ENCODE measurements at places on chromosomes 6 and 20.
A peak's percentile ranks its signal among the peaks of the same experiment; 100 is the strongest.

DNA sequence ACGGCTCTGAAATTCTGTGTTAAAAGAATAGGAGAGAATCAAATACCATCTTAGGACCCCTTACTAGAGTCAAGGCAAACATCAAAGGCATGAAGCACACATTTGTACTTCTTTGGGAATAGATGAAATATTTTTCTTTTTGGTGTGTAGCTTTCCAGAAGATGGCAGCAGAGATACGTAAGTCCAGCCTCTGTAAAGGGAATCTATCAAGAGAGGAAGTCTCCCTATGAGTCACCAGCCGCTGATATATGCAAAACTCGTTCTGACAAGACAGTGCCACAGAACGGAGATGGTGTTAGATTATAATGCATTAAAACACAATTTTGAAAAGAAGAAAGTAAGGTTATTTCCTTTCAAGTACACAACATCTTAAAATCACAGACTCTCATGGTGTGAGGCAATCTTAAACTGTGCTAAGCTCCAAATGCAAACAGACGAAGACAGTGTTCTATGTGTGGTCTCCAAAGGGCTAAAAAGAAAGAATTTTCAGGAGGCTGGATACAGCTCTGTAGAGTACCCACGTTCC is 120.0 kb upstream of the AGPAT4 start:
- DNase-seq = peak; percentile 15

DNA sequence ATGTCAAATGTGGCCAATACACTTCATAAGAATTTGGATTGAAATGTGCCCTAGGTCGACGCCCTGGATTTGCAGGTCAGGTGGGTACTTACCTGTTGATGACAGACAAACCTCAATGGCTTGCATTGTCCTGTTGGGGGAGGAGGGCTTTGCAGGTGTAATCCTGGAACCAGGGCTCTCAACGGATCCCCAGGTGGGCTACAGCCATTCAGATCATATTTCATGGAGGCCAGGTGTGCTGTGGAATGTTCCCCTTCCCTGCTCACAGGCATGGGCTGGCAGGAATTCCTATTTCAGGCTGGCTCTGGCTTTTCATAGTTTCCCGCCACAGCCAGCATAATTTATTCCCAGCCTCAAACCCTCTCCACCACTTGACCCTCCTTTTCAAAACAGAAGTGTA is 254.7 kb downstream of the SMOC2 start:
- DNase-seq = no peak

DNA sequence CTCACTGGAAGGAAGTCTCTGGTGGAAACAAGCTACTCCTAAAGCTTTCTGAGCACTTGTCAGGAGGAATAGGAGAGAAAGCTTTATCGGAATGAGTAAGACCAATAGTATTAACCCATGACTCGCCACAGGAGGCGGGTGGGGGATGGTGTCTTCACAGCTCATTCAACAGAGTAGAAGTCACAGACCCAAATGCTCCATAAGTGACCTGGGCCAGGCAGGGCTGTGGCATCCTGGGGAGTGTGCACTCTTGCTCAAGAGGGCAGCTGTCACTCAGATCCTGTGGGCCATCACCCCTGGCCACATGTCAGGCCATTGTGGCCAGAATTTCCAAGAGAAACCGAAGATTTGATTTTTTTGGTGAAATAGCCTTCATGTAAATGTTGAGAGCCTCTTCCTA is 116.0 kb downstream of the SYCP2 start:
- DNase-seq = no peak

GRCh38 chr6:138211048-138211581 is 7.2 kb downstream of the PBOV1 start:
- DNase-seq = no peak

- DNase-seq = no peak
These were observed 379.7 kb downstream of the BMP2 start for GRCh38 chr20:7147220-7147601.

Data from COR-L47 (cell line).